Colonic mucosa (tissue), 4 donors: ENCODE measurements at places on chromosomes 3 and 15. TPM values are rescaled to one million over a fixed set of nuclear protein-coding genes. Genes with fewer than 3 reads are reported as not detected.

GRCh38 chr3:89113893-89114840 is 6.7 kb downstream of the EPHA3 start:
- DNase-seq = peak; percentile 61

Gene ANKRD63
- not detected for total RNA-seq

Gene NLGN1
- total RNA-seq = 1.3 TPM

DNA sequence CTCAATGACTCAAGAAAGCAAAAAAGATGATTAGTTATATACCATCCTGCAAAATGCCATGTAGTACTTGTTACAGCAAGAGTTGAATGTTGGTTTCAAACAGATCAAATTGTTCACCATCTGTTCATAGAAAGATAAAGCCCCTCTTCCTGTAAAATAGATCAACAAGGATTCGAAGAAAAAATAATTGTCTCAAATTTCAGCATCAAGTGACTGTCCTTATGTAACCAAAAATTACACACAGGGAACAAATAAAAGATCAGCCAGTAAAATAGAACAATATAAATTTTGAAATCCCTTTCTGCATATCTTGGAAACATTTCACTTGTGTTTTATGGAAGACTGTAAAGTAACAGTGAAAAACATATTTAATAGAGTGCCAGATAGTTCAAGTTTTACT is 165.1 kb upstream of the STAC start:
- no peak for DNase-seq

Gene ITGB5
- 74.4 TPM for total RNA-seq

Gene GOLGA8M
- total RNA-seq = not detected
